ENCODE measurements at places on chromosomes 2 and 18.

DNA sequence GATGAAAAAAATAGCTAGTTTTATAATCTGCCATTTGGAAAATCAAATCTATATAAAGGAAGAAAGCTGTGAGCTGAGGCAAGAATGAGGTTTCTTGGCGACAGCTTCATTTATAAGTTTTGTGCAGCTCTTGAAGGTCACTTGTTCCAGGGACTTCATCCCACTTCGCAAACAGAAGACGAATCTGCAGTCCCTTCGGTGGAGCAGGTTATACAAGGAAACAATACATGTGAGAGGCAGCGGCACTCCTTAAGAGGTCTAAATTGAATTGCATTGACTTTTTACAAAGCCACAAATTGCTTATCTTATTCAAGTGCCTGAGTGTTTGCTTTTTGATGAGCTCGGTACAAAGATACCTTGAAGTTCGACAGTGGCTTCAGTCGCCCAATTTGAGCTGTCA lies 72.2 kb downstream of the C1QL2 start:
- no peak overlapping the region for H3K4me3 ChIP-seq
- H3K36me3 ChIP-seq = no peaks in the 10 kb centered on the region
- H3K4me1 ChIP-seq = no peaks in the 10 kb centered on the region
- H3K27me3 ChIP-seq = no peaks in the 10 kb centered on the region
- no peak overlapping the region for H3K27ac ChIP-seq

- no peak overlapping the region for H3K27ac ChIP-seq
- H3K4me1 ChIP-seq = peaks cover 8% of the 10 kb centered on the region
- H3K4me3 ChIP-seq = no peak overlapping the region
- H3K27me3 ChIP-seq = no peaks in the 10 kb centered on the region
- no peaks in the 10 kb centered on the region for H3K36me3 ChIP-seq
Observed at GRCh38 chr2:216569765-216570164, 63.5 kb upstream of the IGFBP2 start.

DNA sequence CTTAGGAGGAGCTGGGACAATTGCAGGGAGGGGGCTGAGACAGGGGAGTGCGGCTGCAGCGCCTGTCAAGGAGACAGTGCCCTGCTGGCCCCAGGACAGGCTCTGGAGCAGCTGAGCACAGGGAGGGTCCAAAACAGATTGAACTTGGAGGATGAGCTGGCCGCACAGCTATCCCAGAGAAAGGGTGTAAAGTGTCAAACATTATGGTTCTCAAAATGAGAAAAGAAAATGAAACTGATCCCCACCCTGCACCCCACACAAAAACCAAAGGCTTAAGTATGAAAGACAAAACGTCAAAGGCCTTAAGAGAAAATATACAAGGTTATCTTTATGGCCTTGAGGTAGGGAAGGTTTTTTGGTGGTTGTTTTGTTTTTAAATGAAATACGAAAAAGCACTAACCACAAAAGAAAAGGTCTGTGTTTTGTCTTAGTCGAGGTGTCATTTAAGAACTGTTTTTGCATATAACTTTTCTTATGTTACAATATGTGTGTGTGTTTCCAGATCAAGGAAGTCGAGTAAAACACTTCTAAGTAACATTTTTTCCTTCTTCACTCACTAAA lies 111.8 kb downstream of the HDAC4 start:
- DNase-seq = peak; percentile 72
- no peak overlapping the region for H3K4me3 ChIP-seq
- no peaks in the 10 kb centered on the region for H3K36me3 ChIP-seq

DNA sequence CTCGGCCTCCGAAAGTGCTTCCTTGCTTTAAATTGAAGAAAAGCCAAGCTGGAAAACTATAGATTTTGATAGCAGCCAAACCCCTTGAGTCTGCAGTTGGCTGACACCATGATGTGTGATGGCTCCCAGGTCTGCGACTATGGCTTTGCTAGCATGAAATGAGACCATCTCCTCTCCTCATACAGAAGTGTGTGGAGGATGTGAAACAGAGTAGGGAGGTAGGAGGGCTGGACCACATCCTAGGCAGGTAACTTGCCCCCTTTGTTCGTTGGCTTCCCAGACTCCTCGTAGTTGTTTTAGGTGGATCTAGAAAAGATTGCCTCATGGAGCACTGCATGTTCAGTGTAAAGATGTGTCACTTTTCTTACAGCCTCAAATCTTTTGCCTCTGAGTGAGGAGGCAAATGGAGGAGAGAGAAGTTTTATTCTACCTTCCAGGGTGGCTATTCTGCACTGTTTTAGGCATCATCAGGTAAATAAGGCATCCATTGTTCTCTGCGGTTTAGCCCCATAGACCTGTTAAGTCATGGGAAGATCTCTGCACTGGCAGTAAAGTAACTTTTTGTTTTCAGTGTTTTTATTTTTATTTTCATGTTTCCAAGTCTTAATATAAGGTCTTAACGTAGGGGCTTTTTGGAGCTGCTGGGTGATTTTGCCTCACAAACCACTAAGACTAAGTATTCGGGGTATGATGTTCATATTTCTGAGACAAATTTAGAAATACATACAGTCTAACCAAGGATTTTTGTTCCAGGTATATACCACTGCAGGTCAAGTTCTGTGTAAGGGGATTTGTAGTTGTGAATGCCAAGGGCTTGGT lies 40.1 kb downstream of the MGAT5 start:
- H3K27me3 ChIP-seq = no peaks in the 10 kb centered on the region
- H3K4me3 ChIP-seq = no peak overlapping the region
- peaks cover 31% of the 10 kb centered on the region for H3K4me1 ChIP-seq
- H3K36me3 ChIP-seq = no peaks in the 10 kb centered on the region
- no peak for DNase-seq
- H3K27ac ChIP-seq = peak overlapping the region; percentile 16

- DNase-seq = no peak
- H3K4me3 ChIP-seq = no peak overlapping the region
- H3K27ac ChIP-seq = no peak overlapping the region
- no peaks in the 10 kb centered on the region for H3K27me3 ChIP-seq
- no peaks in the 10 kb centered on the region for H3K4me1 ChIP-seq
Observed at GRCh38 chr2:192584976-192585375, 390.2 kb upstream of the TMEFF2 start.

- H3K4me3 ChIP-seq = no peak overlapping the region
- no peak overlapping the region for H3K27ac ChIP-seq
- H3K36me3 ChIP-seq = no peaks in the 10 kb centered on the region
- no peaks in the 10 kb centered on the region for H3K27me3 ChIP-seq
- peaks cover 29% of the 10 kb centered on the region for H3K4me1 ChIP-seq
Observed at GRCh38 chr18:79577451-79578395, 101.9 kb upstream of the CTDP1 start.

DNA sequence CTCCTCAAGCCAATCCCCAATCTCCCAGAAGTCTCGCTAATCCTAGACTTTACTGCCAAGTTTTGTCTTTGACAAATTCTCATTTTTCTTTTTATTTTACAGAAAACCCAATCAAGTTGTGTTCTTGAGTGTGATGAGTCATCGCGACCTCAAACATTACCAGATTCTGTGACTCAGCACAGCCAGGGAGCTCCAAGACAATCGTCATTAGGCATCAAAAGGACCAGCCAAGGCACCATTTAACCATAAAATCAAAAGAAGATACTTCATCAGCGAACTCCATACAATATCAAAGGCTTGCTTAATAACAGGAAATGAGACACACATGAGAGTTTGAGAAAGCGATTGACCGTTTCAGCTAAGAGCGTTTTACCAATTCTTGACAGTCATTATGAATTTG lies 146.2 kb upstream of the AGAP1 start:
- peaks cover 13% of the 10 kb centered on the region for H3K4me1 ChIP-seq
- no peaks in the 10 kb centered on the region for H3K36me3 ChIP-seq
- DNase-seq = no peak
- H3K27me3 ChIP-seq = peaks cover 7% of the 10 kb centered on the region
- H3K27ac ChIP-seq = no peak overlapping the region
